Inflammatory macrophage (primary cell): ENCODE measurements at places on chromosomes 7 and 10.

DNA sequence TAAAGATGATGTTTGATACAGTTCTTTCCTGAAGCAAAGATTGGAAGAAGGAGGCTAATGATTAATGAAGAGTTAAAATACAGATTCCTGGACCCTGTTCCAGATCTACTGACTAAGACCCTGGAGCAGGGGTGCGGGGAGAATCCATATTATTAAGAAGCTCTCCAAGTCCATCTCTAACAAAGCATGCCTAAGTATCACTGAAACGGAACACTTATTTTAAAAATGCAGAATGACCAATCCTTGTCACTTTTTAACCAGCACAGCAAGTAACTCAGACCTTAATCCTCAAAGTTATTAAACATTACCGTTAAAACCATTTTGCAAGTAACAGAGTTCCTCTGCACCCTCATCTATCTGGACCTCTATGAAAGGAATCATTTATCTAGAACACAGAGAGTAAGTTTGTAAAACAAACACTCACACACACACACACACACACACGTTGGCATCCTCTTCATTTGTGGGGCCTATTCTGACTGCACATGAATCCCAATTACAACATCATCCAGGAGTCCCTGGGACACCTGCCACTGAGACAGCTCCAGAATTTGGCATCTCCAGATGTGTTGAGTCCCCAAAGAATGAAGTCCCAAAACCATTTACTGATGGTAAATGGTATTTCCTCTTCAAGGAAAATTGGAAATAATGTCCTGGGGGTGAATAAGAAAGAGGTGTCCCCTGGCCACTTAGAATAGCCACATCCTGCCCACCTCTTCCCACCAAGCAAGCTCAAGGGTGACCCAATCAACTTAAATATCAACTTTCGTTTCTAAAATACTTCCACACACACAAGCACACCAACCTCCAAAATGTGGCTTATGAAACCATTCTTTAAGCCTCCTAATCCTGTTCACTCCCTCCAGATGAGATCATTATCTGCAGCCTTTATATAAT, 117.5 kb downstream of the PARD3 start:
- DNase-seq: no peak

- DNase-seq: no peak
Observed at GRCh38 chr10:88059190-88059589, 195.8 kb downstream of the PTEN start.

- DNase-seq: peak; percentile 97
Observed at GRCh38 chr7:106344861-106345260, 60.1 kb upstream of the NAMPT start.

GRCh38 chr10:59537501-59537900, 172.1 kb downstream of the SLC16A9 start:
- DNase-seq: no peak

GRCh38 chr10:970311-971149, 17.7 kb upstream of the GTPBP4 start:
- DNase-seq: no peak

DNA sequence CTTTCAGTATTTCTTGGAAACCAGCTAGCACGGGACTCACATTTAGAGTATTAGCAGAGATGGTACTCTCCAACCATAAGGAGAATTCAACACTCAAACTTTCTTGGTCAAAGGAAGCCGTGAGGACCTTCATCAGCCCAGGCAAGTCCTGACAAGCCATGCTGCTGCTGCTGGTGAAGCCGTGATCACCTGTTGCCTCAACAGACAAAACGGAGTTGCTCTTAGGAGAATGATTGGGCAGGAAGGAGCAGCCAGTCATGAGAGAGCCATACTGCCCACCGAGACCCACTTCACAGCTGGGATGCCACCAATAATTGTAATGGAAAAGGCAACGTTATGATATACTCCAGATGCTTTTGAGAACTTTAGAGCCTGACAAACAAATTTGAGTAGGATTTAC, 60.8 kb upstream of the PLPP4 start:
- DNase-seq: no peak

DNA sequence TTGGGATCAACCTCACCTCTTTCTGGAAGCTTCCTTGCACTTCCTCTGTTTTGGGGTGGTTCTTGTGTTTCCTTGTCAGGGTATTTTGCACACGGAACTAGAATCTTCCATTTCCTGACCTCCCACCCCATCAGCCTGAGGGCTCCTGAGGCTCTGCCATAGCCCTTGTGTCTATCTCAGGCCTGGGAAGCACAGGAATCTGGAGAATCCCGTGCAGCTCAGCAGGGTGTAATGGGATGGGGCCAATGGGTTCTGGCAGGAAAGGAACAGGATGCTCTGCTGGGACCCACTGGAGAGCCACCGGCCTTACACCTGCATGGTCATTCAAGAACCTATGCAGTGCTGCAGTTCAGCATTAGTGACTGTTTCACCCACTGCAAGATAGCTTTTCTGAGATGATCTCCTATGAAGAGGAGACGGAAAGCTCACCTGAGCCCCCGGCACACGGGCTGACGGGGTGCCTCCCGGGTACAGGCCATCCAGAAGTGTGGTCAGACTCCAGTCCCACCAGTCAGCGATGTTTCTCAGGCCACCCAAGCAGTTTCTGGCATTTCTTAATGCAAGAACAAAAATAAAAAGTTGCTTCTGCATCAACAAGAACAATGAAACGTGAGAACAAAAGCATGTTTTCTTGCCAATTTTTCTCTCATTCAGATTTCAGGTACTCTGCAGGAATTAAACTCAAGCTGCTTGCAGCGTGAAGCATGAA, 133.2 kb downstream of the PKD1L1 start:
- no peak for DNase-seq

DNA sequence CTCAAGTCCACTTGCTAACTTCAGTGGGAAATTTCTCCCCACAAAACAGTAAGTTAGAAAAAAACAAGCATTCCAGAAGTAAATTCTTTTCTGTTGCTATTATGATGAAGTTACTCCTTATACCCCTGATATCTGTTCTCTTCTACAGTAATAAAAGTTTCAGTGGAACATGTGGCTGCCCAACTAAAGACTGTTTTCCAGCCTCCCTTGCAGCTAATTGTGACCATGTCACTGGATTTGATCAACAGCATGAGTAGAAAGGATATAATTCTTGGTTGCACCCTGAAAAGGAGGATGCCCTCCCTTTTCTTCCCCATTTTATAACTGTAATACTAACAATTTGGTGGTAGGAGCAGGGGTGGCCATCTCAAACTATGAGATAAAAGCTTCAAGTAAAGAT, 40.6 kb downstream of the IMMP2L start:
- no peak for DNase-seq

DNA sequence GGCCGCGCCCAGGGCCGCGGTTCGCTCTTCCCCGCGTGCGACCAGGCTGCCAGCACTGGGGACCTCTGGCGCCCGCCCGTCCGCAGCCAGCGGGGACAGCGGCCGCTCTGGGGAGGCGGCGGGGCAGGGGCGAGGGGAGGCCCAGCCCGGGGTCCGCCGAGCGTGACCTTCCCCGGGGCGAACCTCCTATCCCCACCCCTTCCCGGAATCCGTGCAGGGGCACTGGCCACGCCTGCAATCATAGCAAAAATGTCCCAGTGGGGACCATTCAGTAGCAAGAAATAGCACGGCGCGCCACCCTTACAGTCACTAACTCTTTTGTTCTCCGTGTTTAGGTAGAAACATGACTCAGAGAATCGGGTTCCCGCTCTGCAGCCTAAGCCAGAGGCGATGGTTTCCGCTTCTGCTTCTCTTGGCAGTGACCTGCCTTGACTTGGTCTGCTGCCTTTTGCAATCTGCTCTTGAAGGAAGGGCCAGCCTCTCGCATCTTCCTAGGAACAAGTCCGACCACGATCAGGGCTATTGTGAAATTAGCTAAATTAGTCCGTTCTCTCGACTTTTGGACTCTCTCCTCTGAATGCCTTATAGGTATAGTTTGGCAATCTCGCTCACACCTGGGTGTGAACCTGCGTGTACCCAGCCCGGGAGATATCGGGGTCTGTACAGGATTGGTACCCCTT, 79.3 kb upstream of the ACBD5 start:
- peak; percentile 95 for DNase-seq

DNA sequence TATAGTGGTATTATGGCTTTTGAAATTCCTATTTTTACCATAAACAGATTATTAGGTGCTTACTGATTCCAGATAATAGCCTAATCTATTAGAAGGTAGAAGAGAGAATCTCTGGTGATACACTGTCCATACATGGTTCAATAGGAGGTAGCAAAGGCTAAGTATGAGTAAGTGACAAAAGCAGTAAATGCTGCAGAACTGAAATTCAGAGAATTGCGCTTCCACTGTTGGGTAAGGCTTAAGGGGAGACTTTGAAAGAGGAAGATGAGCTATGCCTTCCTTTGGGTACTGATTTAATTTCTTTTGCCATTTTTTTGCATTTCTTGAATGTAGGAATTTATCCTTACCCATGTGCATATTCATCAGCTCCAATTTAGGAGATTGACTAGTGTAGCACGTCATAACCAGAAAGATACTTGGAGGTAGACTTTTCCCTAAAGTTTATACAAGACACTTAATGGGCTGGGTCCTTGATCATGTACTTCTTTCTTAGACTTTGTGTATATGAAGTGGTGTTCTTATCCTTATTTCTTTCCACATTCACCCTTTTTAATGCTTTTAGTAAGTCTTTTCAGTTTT, 15.3 kb downstream of the MKLN1 start:
- peak; percentile 75 for DNase-seq

DNA sequence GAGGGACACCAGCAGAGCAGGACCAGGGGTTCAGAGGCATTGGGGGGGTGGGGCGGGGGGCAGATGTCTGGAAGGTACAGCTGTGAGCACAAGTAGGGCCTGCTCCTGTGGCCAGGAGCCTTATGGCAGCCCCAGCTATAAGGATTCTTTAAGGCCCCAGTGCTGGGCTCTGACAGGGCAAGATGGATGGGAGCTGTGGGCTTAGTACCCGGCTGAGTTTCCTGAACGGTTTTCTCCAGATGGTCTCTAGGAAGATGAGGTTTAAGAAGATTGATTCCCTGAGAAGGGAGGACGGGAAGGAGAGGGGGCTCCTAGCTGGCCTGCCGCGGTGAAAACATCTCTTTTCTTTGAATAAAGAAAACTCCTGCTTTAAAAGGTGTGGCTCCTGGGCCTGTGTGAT, 30.1 kb upstream of the COMTD1 start:
- no peak for DNase-seq

- peak; percentile 15 for DNase-seq
Observed at GRCh38 chr10:95236068-95236903, 42.2 kb downstream of the ACSM6 start.

GRCh38 chr10:63438506-63439498, 27.0 kb downstream of the JMJD1C start:
- DNase-seq: no peak

DNA sequence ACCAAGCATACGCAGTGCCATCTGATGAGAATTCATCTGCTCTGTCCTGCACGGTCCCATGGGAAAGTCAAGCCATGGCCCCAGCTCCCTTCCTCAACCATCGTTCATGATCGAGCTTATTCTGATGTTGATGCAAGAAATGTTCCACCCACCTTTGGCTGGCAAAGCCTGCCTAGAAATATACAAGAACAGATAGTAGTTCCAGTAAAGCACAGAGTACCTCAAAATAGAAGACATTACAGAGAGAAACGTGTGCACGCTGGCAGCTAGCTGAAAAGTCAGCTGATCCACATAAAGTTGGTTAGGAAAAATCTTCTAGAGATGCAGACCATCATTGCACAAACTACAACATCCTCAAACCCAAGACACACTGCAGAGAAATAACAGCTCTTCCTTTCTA, 127.0 kb downstream of the PTPRN2 start:
- no peak for DNase-seq

- no peak for DNase-seq
Observed at GRCh38 chr7:24707988-24708615, 49.2 kb downstream of the GSDME start.

- peak; percentile 85 for DNase-seq
Observed at GRCh38 chr10:80413271-80413996, 5.1 kb downstream of the PRXL2A start.

- DNase-seq: no peak
Observed at GRCh38 chr10:72086466-72087391, 1.6 kb downstream of the SPOCK2 start.

DNA sequence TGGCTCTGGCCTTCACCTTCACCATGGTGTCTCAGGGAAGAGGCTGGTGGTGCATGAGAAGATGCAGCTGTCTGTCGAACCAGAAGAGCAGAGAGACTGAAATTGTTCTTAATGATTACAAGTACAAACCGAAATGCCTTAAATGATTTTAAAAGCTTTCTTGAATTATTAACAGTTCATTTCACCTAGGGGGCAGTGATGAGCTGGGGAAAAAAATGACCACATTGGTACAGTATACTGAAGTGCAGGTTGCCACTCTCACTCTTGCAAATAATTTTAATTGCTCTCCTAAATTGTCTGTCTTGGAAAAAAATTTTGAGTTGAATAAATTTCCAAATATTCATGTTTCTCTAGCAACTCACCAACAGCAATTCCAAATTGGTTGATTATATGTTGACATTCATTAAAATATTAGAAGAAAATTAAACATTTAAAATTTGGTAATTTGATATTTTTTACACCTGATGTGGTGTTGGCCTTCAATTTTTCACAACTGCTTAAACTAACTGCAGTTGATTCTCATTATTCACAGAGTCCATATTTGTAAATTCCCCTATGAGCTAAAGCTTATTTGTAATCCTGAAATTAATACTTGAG, 692.6 kb downstream of the ZWINT start:
- peak; percentile 3 for DNase-seq

DNA sequence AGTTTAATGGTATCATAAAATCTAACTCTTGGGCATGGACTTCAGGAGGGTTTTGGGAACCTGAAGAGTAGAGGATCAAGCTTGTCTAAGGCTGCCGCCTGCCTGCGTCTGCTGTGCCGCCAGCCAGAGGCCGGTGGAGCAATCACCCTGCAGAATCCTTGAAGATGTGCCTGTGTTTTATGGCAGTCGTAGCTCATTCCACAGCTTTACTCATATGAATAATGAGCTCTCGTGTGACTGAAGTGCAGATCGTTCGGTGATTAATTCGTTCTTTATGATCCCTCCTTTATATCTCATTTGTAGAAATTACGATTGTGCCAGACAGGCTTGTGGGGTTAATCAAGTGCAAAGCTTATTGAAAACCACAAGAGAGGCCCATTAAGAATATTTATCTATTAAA, 100.8 kb downstream of the ACTR3B start:
- DNase-seq: no peak

GRCh38 chr10:118835682-118836326, 81.0 kb upstream of the CACUL1 start:
- DNase-seq: no peak

GRCh38 chr7:150848111-150848510, 4.2 kb upstream of the AOC1 start:
- DNase-seq: no peak

GRCh38 chr7:77270094-77270480, 70.5 kb upstream of the FGL2 start:
- DNase-seq: no peak

GRCh38 chr7:83347945-83348444, 185.3 kb upstream of the PCLO start:
- DNase-seq: no peak

- no peak for DNase-seq
Observed at GRCh38 chr7:2932402-2933251, 88.5 kb upstream of the GNA12 start.
